ENCODE measurements at places on chromosomes 5 and 9.

GRCh38 chr5:111685969-111686368, 71.0 kb downstream of the NREP start:
- peak; percentile 38 for DNase-seq

- DNase-seq, result no peak
Observed at GRCh38 chr5:95042037-95042436, 242.9 kb downstream of the MCTP1 start.

DNA sequence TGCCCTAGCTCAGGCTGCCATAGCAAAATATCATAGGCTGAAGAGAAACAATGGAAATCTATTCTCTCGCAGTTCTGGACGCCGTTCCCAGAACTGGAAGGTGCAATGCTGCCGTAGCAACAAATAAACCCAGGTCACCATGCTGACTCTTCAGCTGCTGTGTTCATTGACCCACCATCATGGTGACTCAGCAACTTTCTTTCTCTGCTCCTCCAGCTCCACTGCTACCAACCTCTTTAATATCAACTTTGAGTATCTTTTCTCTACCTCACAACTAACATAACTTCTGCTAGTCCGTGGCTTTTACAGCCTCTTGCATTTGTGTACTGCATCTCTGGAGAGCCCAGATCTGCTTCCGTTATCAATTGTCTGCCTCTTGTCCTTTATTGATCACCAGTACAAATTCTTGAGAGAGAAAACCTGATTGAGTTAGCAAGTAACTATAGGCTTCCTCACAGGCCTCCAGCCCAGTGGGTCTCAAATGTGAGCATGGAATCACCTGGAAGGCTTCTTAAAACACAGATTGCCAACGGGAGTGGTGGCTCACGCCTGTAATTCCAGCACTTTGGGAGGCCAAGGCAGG, 47.3 kb upstream of the SLC30A5 start:
- DNase-seq, result no peak

GRCh38 chr5:145854651-145855258, 18.1 kb downstream of the GRXCR2 start:
- DNase-seq, result no peak

DNA sequence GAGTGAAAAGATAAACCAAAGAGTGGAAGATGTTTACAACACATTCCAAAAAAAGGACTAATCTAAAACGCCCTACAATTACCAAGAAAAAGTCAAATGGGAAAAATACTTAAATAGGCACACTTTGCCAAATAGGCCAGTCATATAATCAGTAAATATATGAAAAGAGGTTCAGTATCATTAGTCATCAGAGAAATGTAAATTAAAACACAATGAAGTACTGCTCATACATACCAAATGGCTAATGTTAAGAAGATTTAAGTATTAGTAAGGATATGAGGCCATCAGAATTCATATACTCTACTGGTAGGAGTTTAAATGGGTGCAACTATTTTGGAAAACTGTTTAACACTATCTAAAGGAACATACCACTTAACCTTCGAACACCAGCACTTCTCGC, 47.6 kb downstream of the ZDHHC21 start:
- no peak for DNase-seq

DNA sequence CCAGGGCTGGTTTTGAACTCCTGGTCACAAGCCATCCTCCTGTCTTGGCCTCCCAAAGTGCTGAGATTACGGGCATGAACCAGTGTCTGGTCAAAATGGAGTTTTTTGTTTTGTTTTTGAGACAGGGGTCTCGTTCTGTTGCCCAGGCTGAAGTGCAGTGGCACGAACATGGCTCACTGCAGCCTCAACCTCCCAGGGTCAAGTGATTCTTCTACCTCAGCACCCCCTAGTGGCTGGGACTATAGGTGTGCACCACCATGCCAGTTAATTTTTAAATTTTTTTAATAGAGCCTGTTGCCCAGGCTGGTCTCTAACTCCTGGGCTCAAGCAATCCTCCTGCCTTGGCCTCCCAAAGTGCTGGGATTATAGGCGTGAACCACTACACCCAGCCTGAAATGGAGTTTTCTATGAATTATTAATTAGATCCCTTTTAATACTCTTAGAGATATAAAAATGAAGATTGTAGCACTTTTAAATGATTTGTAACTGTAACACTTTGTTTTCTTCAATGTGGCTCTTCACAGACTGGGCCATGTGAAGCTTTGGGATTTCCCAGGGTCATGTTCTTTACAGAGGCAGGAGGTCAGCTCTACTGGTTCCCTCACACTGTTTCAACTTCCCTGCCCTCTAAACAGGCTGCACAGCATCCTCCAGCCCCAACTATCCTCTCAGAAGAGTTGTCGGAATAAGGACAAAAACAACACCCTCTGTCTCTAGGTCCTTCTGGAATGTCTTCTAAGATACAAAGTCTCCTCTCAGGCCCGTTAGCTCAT, 32.7 kb upstream of the SPARC start:
- peak; percentile 82 for DNase-seq

DNA sequence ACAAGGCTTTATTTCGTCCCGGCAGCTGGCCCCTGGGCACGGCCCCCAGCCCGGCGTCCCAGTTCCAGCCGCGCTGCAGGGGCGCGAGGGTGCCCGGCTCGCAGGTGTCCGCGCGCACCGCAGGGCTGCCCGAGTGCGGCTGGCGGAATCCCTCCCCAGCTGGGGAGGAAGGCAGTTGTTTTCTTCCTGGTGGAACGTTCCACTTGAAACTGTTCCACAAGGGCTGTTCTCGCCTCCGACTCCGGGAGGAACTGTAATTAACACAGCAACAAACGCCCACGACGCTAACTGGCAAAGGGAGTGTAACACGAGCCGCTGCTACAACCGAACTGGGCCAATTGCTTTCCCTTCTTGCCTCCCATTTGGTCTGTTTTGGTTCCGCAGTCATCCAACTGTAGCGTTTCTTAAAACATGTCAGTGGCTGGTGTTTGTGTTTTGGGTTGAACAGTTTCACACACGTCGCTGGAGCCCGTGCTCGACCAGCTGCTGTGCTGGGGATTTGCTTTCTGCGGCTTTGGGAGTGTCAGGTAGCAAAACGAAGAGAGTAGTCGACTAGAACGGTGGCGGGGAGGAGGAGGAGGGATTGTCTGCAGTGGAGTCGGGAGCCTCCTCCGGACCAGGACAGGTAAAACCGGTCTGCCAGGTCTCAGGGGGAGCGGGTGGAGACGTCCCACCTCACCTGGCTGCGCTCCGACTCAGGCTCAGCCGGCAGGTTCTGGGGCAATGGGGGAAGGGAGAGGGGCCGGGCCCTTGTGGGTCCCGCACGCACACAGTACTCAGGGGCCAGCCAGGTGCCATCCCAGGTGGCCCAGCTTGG, 131.6 kb upstream of the NIPBL start:
- DNase-seq, result peak; percentile 65

DNA sequence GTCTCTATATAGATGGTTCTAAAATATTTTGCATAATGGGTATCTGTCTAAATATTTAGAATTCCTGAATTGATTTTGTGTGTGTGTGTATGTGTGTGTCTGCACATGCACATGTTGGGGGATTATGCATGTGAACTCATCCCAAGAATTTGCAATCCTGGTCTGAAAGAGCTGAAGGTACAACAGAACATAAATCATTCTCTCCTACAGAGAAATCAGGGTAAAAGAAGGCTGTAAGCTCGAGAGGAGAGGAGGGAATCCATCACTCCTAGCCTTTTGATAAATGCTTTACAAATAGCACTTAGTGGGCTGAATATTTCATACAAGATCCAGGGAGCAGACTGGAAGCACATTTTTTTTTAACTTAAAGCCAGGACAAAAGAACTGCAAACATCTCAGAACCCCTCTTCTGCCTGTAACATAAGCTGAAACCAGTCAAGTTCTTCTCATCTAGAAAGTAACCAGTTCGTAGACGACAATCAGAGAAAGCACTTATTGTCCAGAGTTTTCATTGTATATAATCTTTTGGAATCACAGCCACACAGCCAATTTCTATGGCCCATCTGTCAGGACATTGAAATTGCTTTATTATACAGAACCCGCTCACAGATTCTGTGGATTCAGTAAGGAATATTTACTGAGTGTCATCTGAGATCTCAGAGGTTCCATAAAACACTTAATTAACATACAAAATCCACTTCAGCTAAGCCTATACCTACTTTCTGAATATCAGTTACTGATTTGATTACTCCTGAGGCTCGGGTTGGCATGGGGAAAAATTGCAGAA, 541.4 kb upstream of the ZNF462 start:
- DNase-seq, result no peak

DNA sequence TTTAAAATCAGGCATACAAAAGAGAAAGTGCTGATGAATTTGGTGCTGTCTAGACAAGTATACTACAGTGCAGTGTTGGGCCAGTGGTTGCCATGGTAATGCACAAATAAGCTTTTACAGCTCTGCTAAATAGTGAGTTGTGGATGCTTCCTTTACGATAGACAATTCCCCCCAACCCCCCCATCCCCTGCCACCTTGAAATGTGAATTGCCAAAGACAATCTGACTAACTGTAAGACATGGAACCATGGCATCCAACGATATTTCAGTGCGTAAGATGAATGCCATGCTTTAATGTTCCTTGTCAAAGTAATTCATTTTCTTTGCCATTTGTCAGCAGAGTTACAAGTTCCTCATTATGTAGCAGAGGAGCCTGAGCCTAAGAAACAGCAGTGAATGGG, 91.5 kb upstream of the NREP start:
- DNase-seq, result peak; percentile 26

DNA sequence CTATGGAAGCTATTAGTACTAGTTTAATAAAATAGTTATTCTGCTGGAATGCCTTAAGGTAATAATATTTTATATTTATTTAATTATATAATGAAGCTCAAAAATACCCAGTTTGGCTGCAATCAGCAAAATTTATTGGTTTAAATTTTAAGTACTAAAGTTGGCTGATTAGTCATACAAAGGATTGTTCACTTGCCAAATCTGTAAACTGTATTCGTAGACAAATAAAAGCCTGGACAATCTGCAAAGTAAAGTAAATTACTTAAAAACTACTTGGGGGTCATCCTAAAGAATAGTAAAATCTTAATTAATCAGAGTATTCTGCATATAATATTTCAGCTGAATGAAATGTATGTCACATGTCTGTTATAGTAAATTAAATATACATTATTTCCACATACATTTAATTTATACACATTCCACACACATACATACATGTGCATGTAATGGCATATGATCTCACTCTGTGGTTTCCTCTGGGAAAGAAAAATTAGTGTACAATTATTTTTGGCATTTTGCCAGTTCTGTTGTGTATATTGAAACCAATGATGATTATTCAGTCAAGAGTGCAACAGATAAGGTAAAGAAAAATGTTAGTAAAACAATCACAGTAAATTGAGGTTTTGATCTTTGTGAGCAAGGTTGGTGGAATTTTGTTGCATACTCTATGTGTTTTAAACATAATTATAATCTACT, 455.9 kb downstream of the CDH9 start:
- no peak for DNase-seq

DNA sequence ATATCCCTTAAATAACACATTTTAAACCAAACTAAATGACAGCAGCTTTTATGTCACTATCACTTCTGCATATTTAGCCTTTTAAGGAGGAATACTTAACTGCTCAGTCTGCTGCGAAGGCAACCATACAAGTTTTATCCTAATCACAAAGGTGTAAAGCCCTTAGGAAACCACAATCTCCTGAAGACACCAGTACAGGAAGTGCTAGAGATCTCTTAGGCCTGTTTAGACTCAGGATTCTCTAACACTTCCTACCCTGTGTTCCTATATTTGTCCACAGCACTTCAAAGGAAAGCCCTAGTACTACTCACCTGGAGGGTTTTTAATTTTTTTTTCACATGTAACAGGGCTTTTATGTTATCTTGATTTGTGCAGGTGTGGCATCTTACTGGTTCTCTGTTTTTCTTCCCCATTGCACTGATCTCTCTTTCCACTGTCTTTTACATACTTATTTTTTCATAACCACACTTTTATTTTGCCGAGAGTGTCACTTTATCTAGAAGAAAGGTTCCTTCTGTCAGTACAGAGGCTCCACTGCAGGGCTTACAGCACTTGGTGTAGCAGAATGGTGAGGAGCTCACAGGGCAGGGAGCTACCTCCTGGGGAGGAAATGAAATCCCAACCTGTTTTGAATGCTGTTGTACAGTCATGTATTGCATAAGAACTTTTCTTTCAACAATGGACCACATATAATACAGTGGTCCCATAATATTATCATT, 1060.6 kb upstream of the ACO1 start:
- DNase-seq, result no peak

All from GM12865 (cell line).